NCI-H2081 (cell line): ENCODE measurements at places on chromosomes 12 and 14.
A peak's percentile ranks its signal among the peaks of the same experiment; 100 is the strongest.

GRCh38 chr14:30180219-30180618, 252.6 kb upstream of the PRKD1 start:
- no peak for DNase-seq

- DNase-seq = no peak
Measured at GRCh38 chr14:75141967-75142366, 15.1 kb upstream of the NEK9 start.

GRCh38 chr12:76927170-76927784, 48.5 kb upstream of the CSRP2 start:
- DNase-seq = peak; percentile 45

GRCh38 chr12:105855361-105856047, 283.2 kb downstream of the NUAK1 start:
- DNase-seq = no peak

DNA sequence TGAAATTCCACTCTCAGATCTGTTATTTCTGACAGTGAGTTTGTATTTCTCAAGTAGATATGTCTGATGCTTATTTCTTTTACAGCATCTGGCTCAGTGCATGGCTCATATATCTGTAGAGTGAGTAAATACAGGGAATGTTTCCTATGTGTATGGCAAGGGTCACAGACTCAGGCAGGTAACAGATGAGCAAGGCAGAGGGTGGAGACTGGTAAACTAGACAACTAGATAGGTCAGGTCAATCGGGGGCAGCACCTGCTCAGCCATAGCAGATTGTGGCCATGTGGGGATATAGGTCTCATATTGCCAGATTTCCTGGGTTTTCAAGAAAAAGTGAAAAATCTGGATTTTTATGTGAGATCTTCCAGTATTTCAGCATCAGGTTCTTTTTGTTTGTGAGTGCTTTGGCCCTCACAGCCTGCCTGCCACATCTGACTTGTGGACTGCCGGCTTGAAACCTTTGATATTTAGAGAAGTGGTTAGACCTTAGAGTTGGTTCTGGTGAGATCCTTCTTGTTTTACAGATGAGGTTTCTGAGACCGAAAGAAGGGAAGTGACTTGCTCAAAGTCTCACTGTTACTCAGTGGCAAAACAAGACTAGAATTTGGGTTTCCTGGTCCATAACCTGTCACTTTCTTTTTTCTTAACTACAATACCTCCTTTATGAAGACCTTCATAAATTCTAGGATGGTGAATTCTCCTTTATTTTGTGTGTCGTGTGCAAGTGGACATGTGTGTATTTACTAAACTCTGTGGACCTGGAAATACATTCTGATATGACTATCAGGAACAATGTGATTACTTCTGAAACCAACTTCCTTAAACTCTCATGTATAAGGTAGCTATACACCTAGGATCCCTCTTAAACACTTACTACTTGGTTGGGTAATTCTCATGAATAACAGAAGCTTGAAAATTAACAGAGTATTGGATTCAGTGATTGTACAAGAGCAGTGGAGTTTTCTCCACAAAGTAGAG, 34.4 kb downstream of the PROX2 start:
- DNase-seq = no peak

DNA sequence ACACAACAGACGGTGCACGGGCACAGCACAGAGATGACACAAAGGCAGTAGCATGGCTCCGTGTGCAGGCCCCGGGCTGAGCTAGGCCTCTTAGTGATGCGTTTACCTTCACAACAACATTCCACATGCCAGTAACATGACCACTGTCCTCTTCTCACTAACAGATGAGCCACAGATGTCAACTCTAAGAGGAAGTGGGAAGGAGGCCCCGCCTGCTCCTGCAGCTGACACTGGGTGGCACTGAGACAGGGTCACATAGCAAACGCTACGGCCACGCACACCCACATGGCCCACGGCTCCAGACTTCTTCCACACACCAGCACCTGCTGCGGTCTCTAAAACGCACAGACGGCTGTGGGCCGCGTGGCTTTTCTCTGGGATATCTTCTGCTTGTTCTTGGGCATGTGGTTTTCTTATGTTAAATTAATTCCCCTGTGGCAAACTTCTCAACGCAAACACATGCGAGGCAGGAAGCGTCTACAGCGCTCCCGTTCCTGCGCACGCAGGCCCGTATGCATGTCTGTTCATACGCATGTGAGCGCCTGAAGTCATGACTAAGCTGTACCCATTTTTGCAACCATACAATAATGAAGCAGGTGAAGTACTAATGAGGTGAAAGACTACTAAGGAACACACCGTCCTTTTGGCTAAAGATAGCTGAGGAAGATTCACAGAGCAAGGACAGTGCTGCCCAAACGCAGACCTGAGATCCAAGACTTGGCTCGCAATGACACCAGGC, 26.8 kb downstream of the AMN start:
- peak; percentile 25 for DNase-seq

DNA sequence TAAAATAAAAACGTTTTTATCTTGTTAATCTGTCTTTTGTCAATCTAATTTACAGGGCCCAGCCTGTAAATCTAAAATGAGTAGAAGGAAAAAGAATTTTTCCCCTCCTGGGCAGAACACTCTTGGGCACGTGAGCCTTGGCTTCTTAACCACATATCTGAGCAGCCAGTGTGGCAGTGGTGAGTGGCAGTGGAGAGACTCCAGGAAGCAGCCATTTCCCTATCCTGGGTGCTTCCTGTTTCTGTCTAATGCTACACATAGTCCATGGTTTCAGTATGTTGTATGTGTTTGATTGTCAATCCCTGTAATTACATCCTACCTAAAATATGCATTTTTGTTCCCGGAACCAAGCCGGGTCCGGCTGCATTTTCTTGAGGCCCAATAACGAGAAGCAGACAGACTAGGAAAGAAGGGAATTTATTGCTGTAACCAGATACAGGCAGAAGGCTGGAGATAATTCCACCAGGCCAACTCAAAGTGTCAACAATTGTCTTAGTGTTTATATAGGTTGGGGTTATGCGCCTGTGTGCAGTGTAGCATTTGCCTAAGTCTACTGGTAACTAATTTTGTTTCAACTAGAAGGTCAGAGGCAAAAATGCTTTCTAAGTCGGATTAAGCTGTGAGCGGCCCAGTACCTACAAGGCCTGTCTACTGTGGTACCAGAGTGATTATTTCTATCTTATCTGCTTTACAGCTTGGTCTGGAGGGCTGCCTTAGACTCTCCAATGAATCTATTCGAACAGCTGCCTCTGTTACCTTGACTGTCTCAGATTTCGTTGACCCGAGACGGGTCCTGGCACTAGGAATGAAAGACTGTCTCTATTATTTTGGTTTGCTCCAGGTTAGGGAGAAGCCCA, 82.4 kb upstream of the RESF1 start:
- no peak for DNase-seq
